ENCODE measurements at places on chromosomes 16 and 17. TPM values are rescaled to one million over a fixed set of nuclear protein-coding genes. Genes with fewer than 3 reads are reported as not detected.

The KCNH6 gene
- not detected for total RNA-seq

The EVI2A gene
- total RNA-seq: 0.71 TPM

The TM4SF5 gene
- total RNA-seq: not detected

The VPS35L gene
- total RNA-seq: 47.7 TPM

The KCNJ16 gene
- total RNA-seq: 0.10 TPM

The USP43 gene
- 0.49 TPM for total RNA-seq

The CMC2 gene
- 76.1 TPM for total RNA-seq

The CCDC40 gene
- total RNA-seq: 8.1 TPM

The PIK3R5 gene
- 0.81 TPM for total RNA-seq

The UMOD gene
- not detected for total RNA-seq

The EVPLL gene
- total RNA-seq: not detected

The MYH11 gene
- 0.82 TPM for total RNA-seq

The SAMD14 gene
- total RNA-seq: 2.1 TPM

The CDRT15L2 gene
- not detected for total RNA-seq

The TBX21 gene
- 0.04 TPM for total RNA-seq

The FUS gene
- 148 TPM for total RNA-seq

The CTRB2 gene
- total RNA-seq: 0.87 TPM

The ANKFN1 gene
- 0.73 TPM for total RNA-seq

All from motor neuron (in vitro differentiated cells).